ENCODE measurements at places on chromosomes 2 and 18. TPM values are rescaled to one million over a fixed set of nuclear protein-coding genes. Genes with fewer than 3 reads are reported as not detected.

DNA sequence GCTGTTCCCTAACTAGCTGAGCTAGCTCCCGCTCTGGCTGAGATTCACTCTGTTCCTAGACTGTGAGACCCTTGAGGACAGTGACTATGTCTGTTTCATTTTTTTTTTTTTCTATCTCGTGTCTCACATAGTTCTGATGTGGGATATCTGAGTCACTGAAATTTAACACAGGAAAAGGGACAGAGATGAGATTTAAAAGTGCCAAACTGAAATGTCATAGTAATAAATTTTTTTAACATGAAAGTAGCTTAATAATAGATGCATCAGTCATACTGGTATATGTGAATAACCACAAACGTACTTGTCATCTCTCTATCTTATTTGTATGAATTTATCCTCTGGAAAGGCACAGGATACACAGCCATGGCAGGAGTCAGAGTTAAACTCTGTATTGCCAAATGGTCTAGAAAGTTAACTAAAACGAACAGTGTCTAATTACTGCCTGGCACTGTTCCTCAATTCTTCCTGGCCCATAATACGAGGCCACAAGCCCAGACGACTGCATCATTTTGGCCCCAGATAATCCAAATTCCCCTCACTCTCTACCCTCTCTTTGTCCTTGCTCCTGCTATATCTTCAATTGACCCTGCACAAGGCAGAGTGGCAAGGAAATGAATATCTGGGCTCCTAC, 87.5 kb downstream of the SATB2 start:
- no peaks in the 10 kb centered on the region for H3K4me1 ChIP-seq
- 0 out of 2 replicates have a peak, but pooled peaks cover 3% of the 10 kb centered on the region for H3K36me3 ChIP-seq
- H3K4me3 ChIP-seq: no peak overlapping the region
- H3K27me3 ChIP-seq: no peaks in the 10 kb centered on the region
- DNase-seq: no peak

ASB18 gene
- total RNA-seq: not detected

- H3K4me1 ChIP-seq: no peaks in the 10 kb centered on the region
- H3K36me3 ChIP-seq: no peaks in the 10 kb centered on the region
- DNase-seq: no peak
- H3K27ac ChIP-seq: no peak overlapping the region
These were observed 59.5 kb downstream of the DPYSL5 start for GRCh38 chr2:26907416-26907815.

DNA sequence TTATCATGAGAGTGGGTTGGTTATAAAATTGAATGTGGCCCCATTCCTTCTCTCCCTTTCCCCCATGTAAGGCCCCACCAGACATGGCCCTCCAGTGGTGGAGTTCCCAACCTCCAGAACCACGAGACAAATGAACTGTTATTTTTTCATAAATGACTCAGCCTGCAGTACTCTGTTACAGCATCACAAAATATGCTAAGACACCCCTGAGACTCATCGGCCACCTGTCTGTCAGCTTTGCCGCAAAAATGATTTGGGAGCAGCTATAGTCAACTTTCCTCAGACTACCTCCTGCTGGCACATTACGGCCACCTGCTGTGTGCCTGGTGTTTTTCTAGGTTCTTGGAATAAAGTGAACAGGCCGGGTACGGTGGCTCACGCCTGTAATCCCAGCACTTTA, 21.4 kb upstream of the C1QL2 start:
- H3K27ac ChIP-seq: no peak overlapping the region
- no peaks in the 10 kb centered on the region for H3K27me3 ChIP-seq
- H3K4me3 ChIP-seq: no peak overlapping the region

GBX2 gene
- not detected for total RNA-seq

DAW1 gene
- 1.8 TPM for total RNA-seq

DNA sequence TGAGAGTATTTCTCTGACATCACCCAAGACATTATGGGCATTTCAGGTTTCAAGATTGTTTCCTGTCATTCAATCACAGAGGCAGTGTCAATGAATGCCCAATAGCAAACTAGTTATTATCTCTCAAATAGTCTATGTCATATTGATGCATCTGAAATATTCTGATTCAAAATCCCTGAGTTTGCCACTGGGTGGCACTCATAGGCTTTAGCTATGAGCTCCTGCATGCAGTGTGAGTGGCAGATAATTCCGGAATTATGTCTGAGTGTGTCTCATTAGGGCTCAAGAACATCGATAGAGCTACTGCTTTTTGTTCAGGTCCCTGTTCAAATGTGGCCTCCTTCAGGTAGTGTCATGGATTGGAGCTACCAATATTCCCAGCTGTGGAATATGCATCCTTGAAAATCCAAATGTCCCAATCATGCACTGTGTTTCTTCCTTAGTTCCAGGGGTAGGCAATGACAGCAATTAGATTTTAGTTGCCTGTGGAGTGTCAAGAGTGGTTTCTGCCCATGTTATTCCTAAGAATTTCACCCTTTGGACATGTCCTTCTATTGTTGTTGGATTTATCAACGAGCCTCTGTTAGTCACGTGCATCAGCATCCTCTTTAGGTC, 7.8 kb upstream of the OR6B3 start:
- peak; percentile 54 for DNase-seq
- H3K36me3 ChIP-seq: no peaks in the 10 kb centered on the region
- no peaks in the 10 kb centered on the region for H3K4me1 ChIP-seq
- H3K4me3 ChIP-seq: no peak overlapping the region
- H3K27ac ChIP-seq: no peak overlapping the region
- peaks cover 90% of the 10 kb centered on the region for H3K27me3 ChIP-seq

GRCh38 chr2:68734688-68735525, at the start of gene ARHGAP25:
TSS of gene ARHGAP25 (plus strand) at chr2:68734811. CDS start at chr2:68735200, 389 bp downstream.
- no peaks in the 10 kb centered on the region for H3K27me3 ChIP-seq
- DNase-seq: no peak
- no peak within 1 kb of the TSS for H3K27ac ChIP-seq
- no peaks in the 10 kb centered on the region for H3K4me1 ChIP-seq

CGREF1 gene
- 0.37 TPM for total RNA-seq

GRCh38 chr2:99471654-99472599, 17.9 kb downstream of the REV1 start:
- H3K4me3 ChIP-seq: no peak overlapping the region
- peaks cover 10% of the 10 kb centered on the region for H3K36me3 ChIP-seq
- H3K27ac ChIP-seq: no peak overlapping the region
- peaks cover 8% of the 10 kb centered on the region for H3K4me1 ChIP-seq
- H3K27me3 ChIP-seq: no peaks in the 10 kb centered on the region

DNA sequence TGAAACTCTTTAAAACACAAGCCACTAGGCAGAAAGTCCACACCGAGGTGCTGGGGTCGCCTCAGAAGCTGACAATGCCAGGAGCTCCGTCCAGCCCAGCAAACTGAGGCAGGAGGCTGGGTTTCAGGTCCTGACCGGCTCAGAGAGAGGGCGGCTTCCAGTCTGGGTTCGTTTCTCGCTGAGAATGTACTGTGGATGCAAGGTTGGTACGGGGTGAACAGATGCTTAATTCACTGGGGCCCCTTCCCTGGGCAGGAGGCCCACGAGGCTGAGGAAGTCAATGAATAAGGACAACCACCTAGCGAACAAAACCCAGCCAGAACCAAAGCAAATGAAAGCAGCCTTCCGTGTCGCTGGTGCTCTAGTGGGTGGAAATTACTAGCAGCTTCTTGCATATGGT, 142.0 kb downstream of the RTP5 start:
- H3K27me3 ChIP-seq: peaks cover 47% of the 10 kb centered on the region
- no peak overlapping the region for H3K27ac ChIP-seq
- no peaks in the 10 kb centered on the region for H3K36me3 ChIP-seq
- no peak overlapping the region for H3K4me3 ChIP-seq
- H3K4me1 ChIP-seq: no peaks in the 10 kb centered on the region

- H3K4me3 ChIP-seq: no peak overlapping the region
- peaks cover 10% of the 10 kb centered on the region for H3K4me1 ChIP-seq
- H3K27me3 ChIP-seq: no peaks in the 10 kb centered on the region
- H3K27ac ChIP-seq: no peak overlapping the region
- H3K36me3 ChIP-seq: 0 out of 2 replicates have a peak, but pooled peaks cover 4% of the 10 kb centered on the region
These were observed 3.5 kb downstream of the RTKN start for GRCh38 chr2:74438248-74438647.

DNA sequence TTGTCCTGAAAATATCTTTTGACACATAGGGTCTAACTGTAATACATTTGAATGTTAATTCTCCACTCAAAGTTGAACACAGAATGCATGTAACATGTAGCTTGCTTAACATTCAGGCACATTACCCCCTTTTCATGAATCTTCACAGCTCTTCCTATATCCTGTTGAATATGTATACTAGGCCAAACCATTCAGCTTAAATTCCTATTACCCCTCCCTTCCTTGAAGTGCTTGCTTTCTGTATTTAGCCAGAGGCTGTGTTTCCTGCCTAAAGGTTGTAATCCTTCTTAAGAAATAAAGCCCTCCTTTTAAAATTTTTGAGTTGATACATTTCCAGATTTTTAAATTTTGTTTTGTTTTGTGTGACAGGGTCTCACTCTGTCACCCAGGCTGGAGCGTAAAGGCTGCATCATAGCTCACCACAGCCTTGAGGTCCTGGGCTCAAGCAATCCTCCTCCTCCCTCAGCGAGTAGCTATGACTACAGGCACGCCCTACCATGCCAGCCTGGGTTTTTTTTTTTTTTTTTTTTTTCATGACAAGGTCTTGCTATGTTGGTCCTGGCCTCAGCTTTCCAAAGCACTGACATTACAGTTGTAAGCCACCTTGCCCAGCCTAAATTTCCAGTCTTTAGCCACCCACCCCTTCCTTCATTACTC, 357.6 kb downstream of the DSC3 start:
- H3K4me3 ChIP-seq: no peak overlapping the region
- H3K36me3 ChIP-seq: no peaks in the 10 kb centered on the region
- H3K27me3 ChIP-seq: no peaks in the 10 kb centered on the region
- H3K27ac ChIP-seq: no peak overlapping the region
- DNase-seq: no peak

- no peak overlapping the region for H3K27ac ChIP-seq
- H3K4me3 ChIP-seq: no peak overlapping the region
- H3K36me3 ChIP-seq: no peaks in the 10 kb centered on the region
- no peak for DNase-seq
- no peaks in the 10 kb centered on the region for H3K27me3 ChIP-seq
These were observed 609 bp downstream of the SIGLEC15 start for GRCh38 chr18:45826084-45826483.

GRCh38 chr2:217738061-217738460, 264.7 kb downstream of the TNS1 start:
- no peak overlapping the region for H3K4me3 ChIP-seq
- no peaks in the 10 kb centered on the region for H3K36me3 ChIP-seq
- DNase-seq: no peak
- H3K27ac ChIP-seq: no peak overlapping the region

DNA sequence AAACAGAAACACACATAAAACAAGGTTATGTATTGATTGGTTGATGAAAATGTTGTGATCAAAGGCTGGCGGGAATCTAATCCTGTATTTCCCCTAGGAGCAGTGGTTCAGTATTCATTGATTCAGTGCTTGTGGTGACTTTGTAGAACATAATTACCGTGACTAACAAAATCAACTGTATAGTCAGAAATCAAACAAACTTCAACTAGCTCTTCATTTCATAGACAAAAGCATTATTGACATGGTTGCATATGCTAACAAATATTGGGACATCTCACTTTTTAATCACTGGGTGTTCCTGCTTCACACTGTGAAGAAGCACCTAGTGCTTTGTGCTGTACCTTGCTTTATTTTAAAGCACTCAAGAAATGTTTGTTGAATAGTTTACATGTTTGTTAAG, 41.4 kb downstream of the USP14 start:
- no peaks in the 10 kb centered on the region for H3K4me1 ChIP-seq
- peaks cover 38% of the 10 kb centered on the region for H3K36me3 ChIP-seq
- H3K27ac ChIP-seq: no peak overlapping the region
- no peak overlapping the region for H3K4me3 ChIP-seq
- no peak for DNase-seq

GRCh38 chr2:124668161-124668560, 643.1 kb downstream of the CNTNAP5 start:
- no peak for DNase-seq
- H3K27me3 ChIP-seq: no peaks in the 10 kb centered on the region
- H3K36me3 ChIP-seq: no peaks in the 10 kb centered on the region
- H3K4me1 ChIP-seq: no peaks in the 10 kb centered on the region
- H3K27ac ChIP-seq: no peak overlapping the region

EDAR gene
- not detected for total RNA-seq

ACAA2 gene
- 37.7 TPM for total RNA-seq

- no peak overlapping the region for H3K27ac ChIP-seq
- H3K4me3 ChIP-seq: no peak overlapping the region
- H3K27me3 ChIP-seq: no peaks in the 10 kb centered on the region
- no peaks in the 10 kb centered on the region for H3K36me3 ChIP-seq
- DNase-seq: no peak
These were observed 47.4 kb upstream of the POLE4 start for GRCh38 chr2:74911061-74911460.

DNA sequence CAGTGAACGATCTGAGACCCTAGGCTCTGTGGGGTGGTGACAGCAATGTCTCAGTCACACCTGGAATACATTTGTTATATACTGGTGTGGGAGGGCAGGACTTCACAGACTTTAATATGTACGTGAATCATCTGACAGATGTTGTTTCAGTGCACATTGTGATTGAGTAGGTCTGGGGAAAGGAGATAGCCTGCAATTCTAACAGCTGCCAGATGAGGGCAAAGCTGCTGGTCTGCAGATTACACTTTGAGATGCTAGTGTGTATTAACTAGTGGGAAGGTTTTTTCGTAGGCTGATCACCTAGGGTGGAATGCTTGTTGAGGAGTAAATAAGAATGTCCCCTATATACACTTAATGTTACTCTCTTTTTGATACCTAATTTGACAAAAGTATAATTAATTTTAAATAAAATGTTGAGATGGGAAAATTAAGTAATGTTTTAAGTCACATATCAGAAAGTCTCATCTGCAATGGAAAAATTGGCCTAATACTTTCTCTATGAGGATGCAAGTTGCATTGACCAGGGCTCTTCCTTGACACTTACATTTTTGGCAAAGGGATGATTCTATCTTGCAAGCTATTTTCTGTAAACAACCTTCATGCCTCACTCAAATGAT, 496.9 kb upstream of the HNMT start:
- no peak overlapping the region for H3K4me3 ChIP-seq
- no peak overlapping the region for H3K27ac ChIP-seq
- H3K4me1 ChIP-seq: no peaks in the 10 kb centered on the region
- H3K36me3 ChIP-seq: no peaks in the 10 kb centered on the region

DNA sequence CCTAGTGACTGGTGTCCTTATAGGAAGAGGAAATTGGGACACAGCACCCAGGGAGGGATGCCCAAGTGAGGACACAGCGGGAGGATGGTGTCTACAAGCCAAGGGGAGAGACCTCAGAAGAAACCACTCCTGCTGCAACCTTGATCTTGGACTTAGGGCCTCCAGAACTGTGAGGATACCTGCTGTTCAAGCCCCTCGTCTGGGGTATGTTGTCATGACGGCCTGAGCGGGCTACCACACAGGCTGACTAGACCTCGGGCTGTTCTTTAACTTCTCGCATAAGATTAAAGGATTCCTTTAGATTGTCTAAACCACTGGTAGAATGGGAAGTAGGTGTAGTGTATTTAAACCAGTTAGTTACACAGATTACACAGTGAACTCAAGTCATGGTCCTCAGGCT, 138.3 kb downstream of the ASB1 start:
- peaks cover 96% of the 10 kb centered on the region for H3K27me3 ChIP-seq
- DNase-seq: no peak
- H3K4me1 ChIP-seq: no peaks in the 10 kb centered on the region
- no peak overlapping the region for H3K4me3 ChIP-seq
- no peaks in the 10 kb centered on the region for H3K36me3 ChIP-seq
- H3K27ac ChIP-seq: no peak overlapping the region

HMSD gene
- not detected for total RNA-seq
